Stimulated activated CD4-positive, alpha-beta T cell treated with anti-CD3 and anti-CD28 coated beads, Interleukin-1b, Interleukin-23, amount 100 ng/mL, for 4 hours (primary cell): ENCODE measurements at places on chromosomes 3 and 15.

DNA sequence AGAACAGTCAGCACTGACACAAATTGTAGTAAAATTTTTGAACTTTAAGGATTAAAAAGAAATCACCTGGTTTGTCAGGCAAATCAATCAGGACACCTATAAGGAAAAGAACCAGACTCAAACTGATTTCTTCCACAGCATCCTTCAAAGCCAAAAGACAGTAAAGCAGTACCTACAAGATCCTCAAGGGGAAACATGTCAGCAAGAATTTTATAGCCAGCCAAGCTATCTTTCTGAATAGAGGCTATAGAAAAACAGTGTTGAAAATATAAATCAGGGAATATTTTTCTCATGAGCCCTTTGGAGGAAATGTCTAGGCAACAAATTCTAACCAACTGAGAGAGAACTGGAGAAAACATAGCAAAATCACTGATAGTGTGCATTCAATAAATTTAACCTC lies 301.4 kb upstream of the UBE2E2 start:
- no peak for DNase-seq

DNA sequence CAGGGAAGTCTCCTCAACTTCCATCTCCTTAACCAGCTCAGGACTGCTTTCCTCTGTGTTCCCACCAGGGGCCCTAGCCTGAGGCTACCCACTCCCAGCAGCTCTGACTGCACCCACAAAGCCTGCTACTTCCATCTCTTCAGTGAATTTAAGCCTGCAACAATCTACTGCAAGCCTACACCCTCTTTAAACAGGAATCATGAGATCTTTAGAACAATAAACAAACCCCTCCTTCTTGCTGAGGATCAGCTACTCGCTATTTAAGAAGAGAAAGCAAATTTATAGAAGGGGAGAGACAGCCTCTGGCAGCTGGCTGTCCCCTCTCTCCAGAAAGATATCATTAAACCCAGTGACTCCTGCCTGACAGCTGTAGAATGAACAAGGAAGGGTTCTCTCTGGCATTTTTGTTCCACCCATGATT lies 51.9 kb downstream of the ARHGAP31 start:
- DNase-seq = no peak

- no peak for DNase-seq
These were observed 25.8 kb downstream of the ARHGEF3 start for GRCh38 chr3:56775838-56776555.

DNA sequence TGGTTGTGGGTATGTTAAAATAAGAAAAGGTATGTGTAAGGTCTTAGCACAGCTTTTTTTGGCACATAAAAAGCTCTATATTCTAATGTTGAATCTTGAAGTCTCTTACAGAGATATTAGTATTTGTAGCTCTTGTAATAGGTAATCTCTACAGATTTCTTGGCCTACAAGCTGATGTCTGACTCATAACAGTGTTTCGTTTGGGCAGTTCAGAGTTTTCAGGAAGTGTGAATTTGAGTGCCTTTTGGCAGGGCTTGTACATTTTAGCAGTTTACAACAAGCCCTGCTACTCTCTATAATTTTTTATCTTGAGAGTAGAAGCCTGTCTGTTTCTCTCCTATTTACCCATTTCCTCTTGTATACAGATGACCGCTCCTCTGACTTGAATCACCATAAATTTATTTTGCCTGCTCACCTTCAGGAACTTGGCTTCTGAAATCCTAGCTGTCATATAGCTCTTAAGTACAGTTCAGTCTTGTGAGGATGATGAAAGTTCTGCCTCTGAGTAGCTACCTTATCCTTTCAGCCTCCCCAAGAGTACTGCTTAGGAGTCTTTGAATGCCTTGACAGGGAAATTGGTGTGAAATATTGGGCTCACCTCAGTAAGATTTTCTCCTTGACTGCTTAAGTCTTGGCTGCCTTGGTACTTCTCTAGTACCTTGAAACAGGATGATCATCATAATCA lies 419.9 kb upstream of the RARB start:
- no peak for DNase-seq

DNA sequence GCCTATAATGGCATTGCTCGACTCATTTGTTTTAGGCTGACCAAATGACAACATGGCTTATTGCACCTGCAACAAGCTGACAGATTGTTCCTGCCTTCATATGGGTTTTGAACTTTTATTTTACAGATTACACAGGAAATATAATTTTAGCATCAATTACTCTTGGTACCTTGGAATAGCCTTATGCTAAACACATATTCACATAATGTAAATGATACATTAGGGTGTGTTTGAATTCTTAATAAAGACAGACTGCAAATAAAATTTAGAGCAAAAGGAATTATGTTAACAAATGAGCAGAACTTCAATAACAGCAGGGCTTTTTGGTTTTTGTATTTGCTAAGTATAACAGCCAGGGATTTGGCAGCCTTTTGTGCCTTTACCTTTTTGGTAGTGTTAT lies 51.9 kb upstream of the TMC3 start:
- DNase-seq = no peak

DNA sequence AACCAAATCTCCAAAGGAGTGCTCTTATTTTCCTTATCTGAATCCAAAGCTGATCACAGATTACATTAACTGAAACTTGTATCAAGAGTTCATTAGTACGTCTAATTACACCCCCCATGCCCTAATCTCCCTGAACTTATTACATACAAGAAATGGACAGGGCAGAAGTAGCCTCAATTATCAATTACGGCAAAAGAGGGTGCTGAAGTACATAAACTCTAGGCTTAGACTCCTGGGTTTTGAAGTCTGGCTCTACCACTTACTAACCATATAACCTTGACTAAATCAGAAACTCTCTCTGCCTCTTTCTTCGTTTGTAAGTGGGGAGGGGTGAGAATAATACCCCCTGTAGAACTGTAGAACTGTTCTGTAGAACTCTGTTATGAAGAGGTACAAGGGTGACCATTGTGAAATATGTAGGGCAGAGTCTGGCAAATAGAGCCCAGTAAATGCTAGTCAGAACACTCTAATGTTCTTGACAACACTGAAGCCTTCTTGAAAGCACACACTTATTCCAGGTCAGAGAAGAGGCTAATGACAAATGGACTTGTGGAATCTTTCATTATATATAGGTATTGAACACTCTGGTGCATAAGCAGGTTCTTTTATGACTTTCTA lies 19.6 kb upstream of the OR5K4 start:
- no peak for DNase-seq

DNA sequence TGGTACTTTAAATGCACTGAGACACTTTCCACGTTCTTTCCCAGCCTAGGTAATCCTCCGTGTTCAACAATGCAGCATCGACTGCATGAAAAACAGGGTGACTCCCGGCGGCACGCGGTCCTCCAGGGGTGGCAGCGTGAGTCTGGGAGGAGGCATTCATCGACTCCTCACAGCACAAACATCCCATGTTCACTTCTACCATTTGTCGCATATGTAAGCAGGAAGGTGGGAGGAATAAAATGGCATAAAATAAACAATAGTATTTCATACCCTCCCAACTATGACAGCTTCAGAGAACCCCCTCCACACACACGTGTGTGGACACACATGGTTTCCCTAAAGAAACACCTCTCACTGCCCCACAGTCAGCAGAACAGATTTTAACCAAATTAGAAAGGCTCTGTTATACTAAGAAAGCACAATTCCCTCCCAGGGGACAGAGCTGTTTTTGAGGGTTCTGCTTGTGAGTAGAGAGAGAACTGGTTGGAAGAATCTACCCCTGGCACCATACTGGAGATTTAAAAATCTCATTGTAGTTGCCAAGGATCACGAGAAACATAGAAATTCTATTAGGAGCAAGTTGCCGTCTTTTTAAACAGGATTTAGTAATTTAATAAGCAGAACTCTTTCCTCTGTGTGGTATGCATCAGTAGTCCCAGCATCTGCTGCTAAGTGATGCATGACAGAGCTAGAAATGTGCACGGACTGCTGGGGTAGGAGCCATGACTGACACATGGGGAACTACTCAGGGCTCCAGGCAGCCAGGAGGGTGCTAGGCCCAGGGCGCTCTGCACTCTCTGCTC lies 6.0 kb downstream of the FAM43A start:
- no peak for DNase-seq

- no peak for DNase-seq
These were observed 161.1 kb upstream of the STT3B start for GRCh38 chr3:31371484-31372177.

GRCh38 chr3:149917124-149917667 lies 53.5 kb downstream of the PFN2 start:
- no peak for DNase-seq

DNA sequence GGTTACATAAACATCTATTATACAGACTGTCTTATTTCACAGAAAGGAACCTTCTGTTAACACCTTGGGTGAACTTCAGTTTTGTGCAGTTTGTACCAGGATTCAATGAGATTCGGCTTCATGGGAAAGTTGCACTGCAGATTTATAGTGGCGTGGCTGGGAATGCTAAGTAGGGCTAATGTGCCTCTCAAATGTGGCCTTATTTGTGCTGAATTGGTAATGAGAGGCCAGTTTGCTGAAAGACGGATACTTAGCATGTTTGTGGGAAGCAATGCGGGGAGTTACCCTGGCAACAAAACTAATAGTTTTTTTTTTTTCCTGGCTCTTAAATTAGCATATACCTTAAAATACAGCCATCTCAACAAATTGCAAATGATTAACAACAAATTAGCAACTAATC lies 28.6 kb upstream of the CEMIP start:
- DNase-seq = no peak

DNA sequence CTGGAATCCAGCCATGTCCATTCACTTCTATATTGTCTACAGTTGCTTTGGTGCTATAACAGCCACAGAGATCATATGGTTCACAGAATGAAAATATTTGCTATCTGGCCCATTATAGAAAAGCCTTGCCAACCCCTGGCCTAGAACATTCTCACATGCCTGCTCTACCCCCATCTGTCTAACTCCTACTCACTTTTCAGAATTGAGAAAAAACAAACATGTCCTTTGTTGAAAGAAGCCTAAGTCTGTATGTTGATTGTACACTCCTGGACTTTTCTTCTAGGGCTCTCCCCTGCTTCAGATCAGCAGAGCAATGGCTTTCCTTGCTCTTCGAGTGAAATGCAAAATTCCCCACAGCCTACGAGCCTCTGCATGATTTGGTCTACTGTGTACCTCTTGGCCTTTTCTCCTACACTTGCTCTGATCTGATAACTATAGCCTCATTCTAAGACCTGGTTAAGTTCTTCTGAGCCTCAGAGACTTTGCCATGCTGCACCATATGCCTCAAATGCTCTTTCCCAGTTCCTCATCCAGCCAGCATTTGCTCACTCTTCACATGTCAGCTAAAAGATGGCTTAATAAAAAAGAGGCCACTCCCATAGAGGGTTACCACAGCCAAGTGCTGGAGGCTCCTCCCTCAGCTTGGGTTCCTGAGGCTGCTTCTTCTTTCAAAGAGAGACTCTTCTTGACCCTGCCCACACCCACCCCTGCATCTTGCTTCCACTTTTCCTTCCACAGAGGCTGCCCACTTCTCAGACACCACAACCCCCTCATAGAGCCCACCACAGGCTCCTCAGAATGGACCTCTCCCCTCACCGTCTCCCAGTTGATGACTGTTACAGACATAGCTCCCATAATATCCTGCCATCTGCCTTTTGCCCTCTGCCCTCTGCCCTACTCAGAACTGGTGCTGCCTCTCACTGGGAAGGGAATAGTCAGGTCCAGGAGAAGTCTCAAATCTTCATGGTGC lies 22.9 kb upstream of the DCLK3 start:
- DNase-seq = no peak

DNA sequence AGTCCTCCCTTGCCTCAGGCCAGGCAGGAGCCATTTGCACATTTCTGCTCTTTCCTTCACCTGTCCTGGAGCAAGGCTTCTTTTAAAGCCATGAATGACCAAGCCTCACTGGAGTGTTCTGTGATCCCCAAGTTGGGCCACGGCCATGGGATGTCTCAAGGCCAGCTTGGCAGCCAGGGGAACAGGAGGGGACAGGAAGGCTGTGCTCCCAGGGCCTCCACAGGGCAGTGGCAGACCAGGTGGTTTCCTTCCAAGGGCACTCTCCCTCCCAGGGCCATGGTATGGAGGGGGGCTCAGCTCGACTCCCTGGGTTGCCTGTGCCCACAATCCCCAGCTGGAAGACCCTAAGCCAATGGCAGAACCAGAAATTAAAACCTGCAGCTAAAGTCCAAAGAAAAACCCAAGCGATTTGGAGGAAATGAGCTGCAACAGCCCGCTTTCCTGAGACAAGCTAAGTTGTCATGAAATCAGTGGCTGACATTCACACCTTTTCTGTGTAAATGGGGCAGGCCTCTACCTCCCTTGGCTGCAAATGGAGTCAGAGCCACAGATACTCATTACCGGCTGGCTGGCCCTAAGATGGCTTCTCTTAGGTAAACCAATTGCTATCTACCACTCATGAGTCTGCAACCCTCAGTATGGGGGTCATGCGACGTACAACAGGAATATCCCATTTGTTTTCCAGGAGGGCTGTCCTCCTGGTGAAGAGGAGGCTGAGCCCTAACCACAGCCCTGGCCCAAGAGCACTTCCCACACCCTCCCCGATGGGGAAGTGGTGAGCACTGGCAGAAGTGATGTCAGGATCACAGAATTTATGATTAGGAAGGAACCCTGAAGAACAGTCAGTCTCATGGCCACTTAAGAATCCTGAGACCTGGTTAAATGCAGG lies 83.3 kb downstream of the SNRK start:
- DNase-seq = no peak

DNA sequence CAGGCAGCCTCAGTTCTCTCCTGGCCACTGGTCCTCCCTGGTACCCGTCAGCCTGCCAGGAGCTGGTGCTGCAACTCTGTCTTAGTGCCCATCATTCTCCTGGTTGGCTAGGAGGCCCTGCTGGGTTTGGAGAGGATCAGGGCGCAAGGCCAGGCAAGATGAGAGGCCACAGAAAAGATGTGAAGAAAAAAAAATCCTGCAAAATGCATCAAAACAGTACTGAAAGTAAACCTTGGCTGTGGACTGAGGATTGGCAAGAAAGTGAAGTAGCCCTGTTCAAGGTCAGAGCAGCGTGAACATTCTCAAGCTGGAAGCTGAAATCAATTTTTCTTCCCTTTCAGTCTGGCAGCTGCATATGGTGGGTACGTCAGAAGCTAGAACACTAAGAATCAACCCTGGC lies 74.2 kb downstream of the GTF2E1 start:
- DNase-seq = no peak

GRCh38 chr3:123330441-123330991 lies 118.4 kb downstream of the ADCY5 start:
- DNase-seq = no peak

DNA sequence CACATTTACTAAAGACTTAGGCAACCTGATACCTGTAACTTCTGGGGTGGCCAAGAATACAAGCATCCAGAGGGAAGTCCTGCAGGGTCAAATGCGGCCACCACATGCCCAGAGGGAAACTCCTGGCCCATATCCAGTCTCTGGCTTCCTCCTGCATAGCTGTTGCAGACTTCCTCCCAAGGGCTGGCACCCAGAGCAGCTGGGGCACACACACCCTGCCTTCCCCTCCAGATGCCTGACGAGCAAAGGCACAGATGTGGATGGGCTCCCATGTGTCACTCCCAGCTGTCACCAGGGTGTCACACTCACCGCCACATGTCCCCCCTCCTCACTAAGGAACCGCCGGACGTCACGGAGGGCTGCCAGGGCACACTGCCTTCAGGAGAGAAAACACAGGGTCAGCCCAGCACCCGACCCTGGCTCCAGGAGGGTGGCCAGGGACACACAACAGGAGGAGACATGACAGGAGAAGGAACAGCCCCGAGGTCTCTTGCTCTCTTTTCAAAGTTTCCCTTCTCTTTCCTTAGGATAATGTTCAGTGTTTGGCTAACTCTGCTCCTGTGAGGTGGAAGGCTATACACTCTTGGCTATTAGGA lies 13.2 kb downstream of the PFKFB4 start:
- DNase-seq = no peak

- no peak for DNase-seq
These were observed 37.6 kb downstream of the FAM3D start for GRCh38 chr3:58628823-58629562.
